Femur (tissue), 1 donor: ENCODE measurements at places on chromosomes 12 and 14.

GRCh38 chr14:68543516-68543915 is 249.4 kb downstream of the ZFP36L1 start:
- DNase-seq, result no peak

GRCh38 chr12:100489251-100489820 is 15.7 kb downstream of the NR1H4 start:
- DNase-seq, result no peak

- DNase-seq, result peak; percentile 89
These were observed at the start of gene BDKRB2 for GRCh38 chr14:96204151-96205058. Gene BDKRB2 (plus strand): TSS chr14:96204839. CDS start chr14:96237108, 32,269 bp downstream.

GRCh38 chr12:50066402-50066801 is 9.0 kb downstream of the ASIC1 start:
- DNase-seq, result peak; percentile 53

GRCh38 chr12:52275686-52276085 is 1.2 kb downstream of the KRT86 start:
- DNase-seq, result no peak

- no peak for DNase-seq
These were observed 134.6 kb upstream of the PZP start for GRCh38 chr12:9342614-9343353.

- DNase-seq, result no peak
These were observed 292.3 kb downstream of the DAD1 start for GRCh38 chr14:22296722-22297121.

GRCh38 chr14:38623661-38624060 is 367.8 kb upstream of the CLEC14A start:
- DNase-seq, result no peak

DNA sequence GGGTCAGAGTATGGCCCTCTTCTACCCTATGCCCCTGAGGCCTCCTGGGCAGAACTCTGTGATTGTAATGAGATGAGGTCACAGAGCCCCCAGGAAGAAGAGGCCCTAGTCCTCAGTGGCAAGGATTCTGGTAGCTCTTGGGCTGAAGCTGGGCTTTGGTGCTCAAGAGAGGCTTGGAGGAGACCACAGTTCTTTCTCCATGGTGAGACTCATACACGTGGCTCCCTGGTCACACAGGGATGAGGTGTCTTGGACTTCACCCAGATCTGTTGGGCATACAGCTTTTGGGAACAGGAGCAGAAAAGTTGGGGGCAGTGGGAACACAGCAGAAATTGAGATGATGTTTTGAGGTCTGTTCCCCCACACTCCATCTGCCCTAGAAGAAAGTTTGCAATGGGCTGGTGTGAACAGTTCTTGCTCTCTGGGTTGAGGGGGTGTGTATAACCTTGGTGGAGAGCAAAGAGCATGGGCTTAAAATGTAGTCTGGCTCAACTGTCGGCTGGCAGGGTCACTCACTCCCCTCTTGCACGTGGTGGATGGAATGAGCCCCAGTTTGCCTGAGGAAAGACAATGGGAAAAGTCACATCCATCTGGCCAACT is at the start of gene KRT86:
TSS of gene KRT86 (plus strand) at position 125 of the 600 bp plus-strand sequence. CDS start 27,272 bp downstream, outside the sequence.
- DNase-seq, result no peak

- no peak for DNase-seq
These were observed 59.0 kb downstream of the CDC42BPB start for GRCh38 chr14:102998393-102998792.

- DNase-seq, result no peak
These were observed 115.1 kb upstream of the PCED1B start for GRCh38 chr12:46963977-46964971.

DNA sequence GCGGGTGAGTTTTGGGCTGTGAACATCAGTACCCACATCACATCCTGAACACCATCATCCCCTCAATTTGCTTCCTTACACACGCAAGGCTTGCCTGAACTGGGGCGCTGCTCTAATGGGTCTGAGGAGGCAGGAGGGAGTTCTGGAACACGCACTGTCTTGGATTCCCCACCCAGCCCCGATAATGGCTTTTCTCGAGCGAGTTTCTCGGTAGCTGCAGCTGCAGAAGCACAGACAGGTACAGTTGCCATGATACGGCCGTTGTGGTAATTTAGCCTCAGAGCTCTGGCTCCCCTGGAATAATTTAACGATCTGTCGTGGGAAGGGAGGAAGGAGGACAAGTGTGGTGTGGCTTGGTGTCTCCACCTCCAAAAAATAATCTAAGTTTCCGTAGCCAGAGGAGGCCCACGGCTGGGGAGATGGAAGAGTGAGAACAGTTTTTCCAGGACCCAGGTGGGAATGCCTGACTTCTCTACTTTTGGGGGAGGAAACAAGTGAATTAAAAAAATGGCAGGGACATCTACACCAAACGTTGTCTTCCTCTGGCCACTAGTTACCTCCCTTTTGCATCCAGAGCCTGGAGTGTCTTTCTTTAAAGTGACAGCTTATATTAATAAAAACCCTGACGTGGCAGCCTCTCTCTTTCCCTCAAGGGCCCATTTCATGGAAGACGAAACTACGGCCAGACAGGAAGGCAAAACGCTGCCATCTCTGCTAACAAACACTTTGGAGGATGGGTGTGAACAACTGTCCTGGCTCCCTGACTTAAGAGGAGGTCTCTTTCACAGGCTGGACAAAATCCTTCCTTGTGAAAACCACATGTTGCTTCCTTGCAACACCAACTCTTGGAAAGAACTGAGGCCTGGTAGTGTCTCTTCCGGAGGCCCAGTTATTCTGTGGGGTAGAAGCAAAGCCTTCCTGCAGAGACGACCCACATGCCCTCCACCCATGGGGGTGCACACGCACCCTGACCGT is 84.8 kb downstream of the RBM19 start:
- DNase-seq, result no peak

DNA sequence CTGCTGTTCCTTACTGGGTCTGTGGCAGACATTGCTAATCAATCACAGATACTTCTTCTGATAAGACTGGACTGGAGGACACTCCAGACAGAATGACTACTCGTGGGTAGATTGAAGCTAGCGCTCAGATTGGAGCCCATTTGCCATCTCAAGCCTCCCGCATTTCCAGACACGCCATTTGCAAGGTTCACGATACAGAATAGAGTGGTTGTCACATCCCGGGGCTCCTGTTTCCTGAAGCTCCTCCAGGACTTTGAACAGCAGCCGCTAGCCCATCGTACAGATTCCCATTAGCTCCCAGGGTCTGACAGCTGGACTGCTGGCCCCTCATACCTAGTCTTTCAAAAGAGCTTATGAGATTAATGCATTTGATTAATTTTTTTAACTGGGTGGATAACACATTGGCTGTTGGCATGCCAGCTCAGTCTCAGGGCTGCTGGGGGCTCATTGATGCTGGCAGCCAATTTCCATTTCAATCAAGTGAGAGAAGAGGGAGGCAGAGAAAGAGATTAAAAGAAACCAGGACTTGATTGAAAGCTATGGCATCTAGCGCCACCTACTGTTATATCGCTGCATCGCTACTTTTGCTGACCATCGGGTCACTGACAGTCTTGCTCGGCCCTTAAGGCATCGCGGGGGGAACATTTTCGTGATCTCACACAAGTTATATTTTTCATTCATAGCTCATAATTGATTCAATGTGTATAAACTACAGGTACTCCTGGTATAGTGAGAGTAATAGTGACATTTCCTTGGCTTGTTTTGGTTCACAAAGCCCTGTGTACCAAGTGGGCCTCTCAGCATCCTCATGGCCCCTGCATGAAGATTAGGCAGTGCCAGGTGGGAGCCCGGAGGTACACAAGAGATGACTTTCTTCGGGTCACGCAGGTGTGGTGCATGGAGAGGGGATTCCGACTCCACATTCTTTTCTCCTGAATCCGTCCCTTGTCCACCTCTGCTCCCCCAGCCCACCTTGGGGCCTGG is 78.6 kb downstream of the CCDC60 start:
- peak; percentile 55 for DNase-seq

DNA sequence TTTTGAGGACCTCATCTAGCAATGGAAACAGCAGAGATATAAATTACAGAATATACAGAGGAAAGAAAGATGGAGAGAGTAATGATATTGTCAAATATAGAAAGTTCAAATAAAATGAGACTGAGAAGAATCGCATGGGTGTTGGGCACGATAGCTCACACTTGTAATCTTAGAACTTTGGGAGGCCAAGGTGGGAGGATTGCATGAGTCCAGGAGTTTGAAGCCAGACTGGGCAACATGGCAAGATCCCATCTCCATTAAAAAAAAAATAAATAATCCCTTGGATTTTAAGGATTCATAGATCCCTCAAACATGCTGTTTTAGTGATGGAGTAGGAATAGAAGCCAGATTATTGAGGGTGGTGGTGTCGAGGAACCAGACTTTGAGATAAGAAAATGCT is 1.9 kb downstream of the PYROXD1 start:
- no peak for DNase-seq

GRCh38 chr12:55704824-55705718 is 2.6 kb downstream of the ITGA7 start:
- peak; percentile 64 for DNase-seq

DNA sequence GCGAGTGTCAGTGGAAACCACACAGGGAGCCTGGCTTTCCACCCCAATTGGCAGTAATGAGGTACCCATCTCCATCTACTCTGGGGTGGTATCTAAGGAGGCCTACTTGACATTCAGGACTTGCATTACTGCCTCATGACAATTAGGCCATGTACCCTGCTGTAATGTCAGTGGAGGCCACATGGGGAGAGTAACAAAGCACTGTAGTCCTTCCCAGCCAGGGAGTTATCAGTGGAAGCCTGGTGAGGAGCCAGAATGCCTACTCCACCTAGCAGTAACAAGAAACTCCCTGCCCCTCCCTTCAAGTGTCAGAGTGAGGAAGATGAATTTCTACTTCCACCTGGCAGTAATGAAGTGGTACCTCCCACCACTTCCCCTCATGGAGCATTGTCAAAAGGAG is 12.5 kb downstream of the TIMM9 start:
- DNase-seq, result no peak

GRCh38 chr12:72699362-72699761 is 427.2 kb downstream of the TRHDE start:
- no peak for DNase-seq

- no peak for DNase-seq
These were observed 108.7 kb downstream of the ITPR2 start for GRCh38 chr12:26724309-26724702.

DNA sequence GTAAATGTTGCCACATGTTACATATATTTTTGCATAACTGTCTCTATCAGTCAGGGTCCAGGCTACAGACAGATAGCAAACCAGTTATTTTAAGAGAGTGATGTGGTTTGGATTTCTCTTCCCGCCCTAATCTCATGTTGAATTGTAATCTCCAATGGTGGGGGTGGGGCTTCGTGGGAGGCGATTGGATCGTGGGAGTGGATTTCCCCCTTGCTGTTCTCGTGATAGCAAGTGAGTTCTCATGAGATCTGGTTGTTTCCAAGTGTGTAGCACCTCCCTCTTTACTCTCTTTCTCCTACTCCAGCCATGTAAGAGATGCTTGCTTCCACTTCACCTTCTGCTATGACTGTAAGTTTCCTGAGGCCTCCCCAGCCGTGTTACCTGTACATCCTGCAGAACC is 704.2 kb upstream of the TBX3 start:
- no peak for DNase-seq

DNA sequence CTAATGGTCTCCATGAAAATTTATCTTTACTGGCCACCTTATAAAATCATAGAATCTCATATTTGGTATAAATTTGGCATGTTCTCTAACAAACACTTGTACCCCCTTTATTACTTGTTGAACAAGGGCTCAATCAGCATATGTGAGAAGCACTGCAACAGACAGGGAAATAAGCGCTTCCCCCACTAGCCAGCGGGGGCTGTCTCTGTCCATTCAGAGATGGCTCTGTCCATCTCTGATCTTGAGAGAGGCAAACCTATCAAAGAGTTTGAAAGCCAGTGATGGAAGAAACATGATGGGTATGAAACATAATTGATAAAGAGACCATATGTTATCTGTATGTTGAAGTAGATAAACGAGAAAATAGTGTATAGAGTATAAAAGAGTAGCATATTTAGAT is 326.8 kb downstream of the PDZRN4 start:
- DNase-seq, result no peak

GRCh38 chr12:55745361-55746173 is 2.6 kb downstream of the GDF11 start:
- peak; percentile 67 for DNase-seq

GRCh38 chr12:15488481-15488880 is 166.2 kb downstream of the PTPRO start:
- no peak for DNase-seq

DNA sequence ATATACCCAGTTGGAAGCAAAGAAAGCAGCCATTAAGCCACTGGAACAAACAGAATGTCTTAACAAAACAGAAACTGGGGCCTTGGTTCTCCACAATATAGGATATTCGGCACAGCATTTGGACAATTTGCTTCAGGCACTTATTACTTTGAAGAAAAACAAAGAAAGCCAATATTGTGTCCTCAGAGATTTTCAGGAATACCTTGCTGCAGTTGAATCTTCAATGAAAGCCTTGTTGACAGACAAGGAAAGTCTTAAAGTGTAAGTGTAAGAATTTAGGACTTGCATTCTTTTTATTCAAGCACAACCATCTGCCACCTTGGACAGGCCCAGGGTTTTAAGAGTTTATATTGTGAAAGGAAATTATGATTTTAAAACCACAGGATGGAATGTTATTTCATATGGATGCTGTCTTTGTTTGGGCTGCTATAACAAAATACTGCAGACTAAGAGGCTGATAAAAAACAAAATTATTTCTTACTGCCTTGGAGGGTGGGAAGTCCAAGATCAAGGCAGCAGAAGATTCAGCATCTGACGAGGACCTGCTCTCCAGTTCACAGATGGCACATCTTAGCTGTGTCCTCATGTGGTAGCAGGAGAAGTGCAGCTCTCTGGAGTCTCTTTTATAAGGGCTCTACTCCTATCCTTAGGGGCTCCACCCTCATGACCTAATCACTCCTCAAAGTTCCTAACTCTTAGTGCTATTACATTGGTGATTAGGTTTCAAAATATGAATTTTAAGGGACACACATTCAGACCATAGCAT is 197.0 kb downstream of the SYNE2 start:
- no peak for DNase-seq

DNA sequence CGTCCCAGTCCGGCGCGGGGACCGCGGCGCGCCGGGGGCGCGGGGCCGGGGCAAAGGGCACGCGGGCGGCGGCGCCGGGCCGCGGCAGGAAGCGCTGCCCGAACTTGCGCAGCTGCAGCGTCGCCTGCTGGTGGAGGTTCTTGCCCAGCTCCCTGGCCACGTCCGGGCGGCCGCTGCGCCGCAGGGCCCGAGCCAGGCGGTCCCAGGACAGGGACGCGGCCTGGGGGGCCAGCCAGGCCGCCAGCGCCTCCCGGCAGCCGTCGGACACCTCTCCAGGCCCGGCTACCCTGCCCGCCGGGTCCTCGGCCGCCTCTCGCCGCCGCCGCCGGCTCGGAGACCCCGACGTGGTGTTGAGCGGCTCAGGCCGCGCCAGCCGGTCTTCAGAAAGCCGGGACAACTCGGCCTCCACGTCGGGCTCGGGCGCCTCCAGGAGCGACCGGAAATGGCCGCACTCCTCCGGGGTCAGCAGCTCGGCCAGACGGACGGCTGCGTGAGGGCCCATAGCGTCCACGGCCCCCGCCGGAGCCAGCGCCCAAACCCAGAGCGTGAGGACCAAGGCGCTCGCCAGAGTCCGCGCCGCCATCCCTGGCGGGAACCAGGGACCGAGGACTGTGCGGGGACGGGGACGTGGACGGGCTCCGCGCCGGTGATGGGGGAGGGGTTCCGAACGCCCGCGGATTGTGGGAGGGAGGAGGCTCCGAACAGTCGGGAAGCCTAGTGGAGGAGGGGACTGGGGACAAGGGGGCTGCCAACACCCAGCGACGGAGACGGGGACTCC is 34.0 kb downstream of the FIGNL2 start:
- peak; percentile 84 for DNase-seq

- peak; percentile 61 for DNase-seq
These were observed 1.0 kb downstream of the NACA start for GRCh38 chr12:56723889-56724700.
